Type B pancreatic cell (in vitro differentiated cells): ENCODE measurements at places on chromosomes 5 and 9.
A peak's percentile ranks its signal among the peaks of the same experiment; 100 is the strongest.

DNA sequence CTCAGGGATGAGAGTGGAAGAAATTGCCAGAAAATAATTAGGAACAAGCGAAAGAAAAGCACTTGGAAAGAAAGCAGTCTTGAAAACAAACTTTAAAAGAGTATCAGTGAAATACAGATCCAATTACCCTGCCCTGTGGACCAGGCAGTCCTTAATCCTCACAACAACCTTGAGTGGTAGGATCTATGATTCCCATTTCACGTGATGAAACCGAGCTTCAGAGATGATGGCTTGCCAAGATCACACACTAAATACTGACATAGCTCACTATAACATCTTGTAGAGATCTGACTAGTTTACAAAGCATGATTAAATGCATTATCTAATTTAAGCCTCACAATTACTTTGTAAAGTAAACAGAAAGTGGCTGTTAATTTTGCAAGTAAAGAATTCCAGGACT lies 55.5 kb upstream of the ABCA1 start:
- no peak for DNase-seq

- DNase-seq = no peak
Measured at GRCh38 chr5:132273631-132274030, 16.1 kb downstream of the PDLIM4 start.

- DNase-seq = no peak
Measured at GRCh38 chr5:77355080-77355479, 137.0 kb downstream of the WDR41 start.

DNA sequence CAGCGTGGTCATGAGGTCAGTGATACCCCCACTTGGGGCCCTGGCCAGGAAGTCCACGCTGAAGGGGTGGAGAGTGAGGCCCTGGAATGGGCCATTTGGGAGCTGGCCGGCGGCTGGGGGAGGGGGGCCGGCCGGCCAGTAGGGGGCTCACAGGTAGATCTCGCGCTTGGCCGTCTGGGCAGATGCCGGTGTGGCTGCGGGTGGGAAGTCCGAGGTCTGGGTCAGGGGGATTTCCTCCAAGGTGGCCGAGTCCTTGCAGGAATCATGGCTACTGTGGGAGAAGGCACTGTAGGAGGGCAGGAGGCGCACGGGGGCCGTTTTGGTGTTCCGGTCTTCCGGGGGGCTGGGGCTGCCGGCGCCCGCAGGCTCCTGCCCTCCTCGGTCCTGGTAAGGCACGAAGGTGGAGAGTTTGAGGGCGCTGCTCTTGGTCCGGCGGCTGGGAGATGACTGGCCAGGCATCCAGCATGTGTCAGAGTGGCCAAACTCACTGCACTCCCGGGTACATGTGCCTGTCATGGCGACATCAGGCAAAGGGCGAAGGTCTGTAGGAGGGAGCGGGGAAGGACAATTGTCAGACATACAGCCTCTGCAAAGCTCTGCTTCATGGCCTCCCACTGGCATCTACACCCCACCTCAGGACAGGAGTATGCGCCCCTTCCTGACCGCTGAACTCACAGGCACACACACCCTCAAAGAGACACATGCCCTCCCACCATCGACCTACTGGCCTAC lies 24.1 kb downstream of the PCDH1 start:
- DNase-seq = no peak

GRCh38 chr5:94900006-94900505 lies 281.6 kb downstream of the SLF1 start:
- DNase-seq = no peak

DNA sequence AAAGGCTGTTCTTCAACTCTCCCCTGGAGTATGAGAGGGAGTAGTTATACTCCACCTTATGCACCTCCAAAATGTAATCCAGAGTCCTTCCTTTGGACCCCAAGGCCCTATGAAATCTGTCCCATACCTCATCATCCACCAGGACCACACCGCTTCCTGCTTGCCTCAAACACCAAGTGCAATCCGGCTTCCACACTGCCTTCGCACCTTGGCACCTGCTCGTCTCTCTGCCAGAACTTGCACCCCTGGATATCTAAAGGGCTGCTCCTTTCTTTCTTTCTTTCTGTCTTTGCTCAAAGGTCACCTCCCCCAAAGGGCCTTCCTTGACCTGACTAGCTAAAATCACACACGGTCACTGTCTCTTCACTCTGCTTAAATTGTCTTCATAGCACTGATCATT lies 63.9 kb upstream of the SHB start:
- no peak for DNase-seq

- no peak for DNase-seq
Measured at GRCh38 chr9:73839471-73839870, 657.7 kb upstream of the RORB start.

- DNase-seq = no peak
Measured at GRCh38 chr5:83572271-83572670, 100.7 kb downstream of the VCAN start.

- no peak for DNase-seq
Measured at GRCh38 chr9:36893911-36894310, 140.2 kb downstream of the PAX5 start.

DNA sequence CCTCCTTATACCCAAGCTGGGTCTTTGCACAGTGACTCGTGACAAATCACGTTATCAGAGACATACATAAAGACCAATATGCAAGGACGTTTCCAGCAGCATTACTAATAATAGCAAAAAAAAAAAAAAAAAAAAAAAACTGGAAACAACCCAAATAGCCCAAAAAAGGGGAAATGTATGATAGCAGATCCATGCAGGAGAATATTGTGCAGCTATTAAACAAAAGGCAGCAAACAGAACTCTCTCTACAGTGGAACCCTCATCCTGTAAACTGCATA lies 37.7 kb downstream of the C5orf15 start:
- no peak for DNase-seq

- DNase-seq = no peak
Measured at GRCh38 chr9:21815643-21816042, 13.2 kb downstream of the MTAP start.

GRCh38 chr9:109451311-109452025 lies 46.6 kb downstream of the PTPN3 start:
- DNase-seq = no peak

DNA sequence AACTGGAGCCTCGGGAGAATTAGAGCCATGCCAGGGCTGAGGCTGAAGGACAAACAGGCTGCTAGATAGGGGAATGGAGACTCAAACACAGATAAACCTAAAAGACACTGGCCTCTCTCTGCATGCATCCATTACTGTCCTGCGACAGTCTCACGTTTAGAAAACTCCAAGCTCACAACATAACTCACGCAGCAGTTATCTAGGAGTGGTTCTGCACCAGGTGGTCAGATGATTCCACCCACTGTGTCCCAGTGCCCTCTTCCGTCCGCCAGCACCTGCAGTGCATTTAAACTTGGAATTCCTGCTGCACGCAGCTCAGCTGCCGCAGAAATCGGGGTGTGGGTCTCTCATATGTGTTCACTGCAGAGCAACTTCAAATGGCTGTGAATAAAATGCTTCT lies 272.6 kb upstream of the IRX2 start:
- peak; percentile 45 for DNase-seq

GRCh38 chr5:120690621-120691407 lies 226.7 kb downstream of the PRR16 start:
- no peak for DNase-seq

GRCh38 chr5:9421884-9422283 lies 124.0 kb downstream of the SEMA5A start:
- DNase-seq = no peak

- no peak for DNase-seq
Measured at GRCh38 chr5:151682240-151682639, 4.5 kb downstream of the SPARC start.
